ENCODE measurements at places on chromosomes 3 and 15.

GRCh38 chr3:189338366-189338765 lies 166.6 kb downstream of the TPRG1 start:
- DNase-seq = no peak

DNA sequence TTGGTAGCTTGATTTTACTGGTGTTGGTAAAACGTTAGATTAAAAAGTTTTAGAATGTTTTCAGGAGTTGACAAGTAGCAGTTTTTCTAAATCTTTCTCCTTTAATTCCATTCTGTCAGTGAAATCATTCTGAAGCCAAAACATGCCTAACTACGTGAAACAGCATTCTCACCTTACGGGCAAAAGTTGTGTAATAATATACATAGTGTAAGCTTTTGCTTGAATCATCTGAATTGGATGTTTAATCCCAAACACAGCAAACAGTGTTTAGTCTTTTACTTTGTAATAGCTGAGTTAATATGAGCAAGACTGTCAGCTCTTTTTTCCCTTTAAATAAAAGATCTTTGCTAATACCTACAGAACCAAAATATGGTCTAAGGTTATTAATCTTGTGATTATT lies 100.6 kb downstream of the CYP19A1 start:
- DNase-seq = no peak

- DNase-seq = no peak
These were observed 112.6 kb upstream of the RNF7 start for GRCh38 chr3:141625506-141625905.

GRCh38 chr3:170907637-170908234 lies 701 bp downstream of the EIF5A2 start:
- DNase-seq = no peak

GRCh38 chr3:30303770-30304169 lies 302.6 kb upstream of the TGFBR2 start:
- DNase-seq = no peak

- peak; percentile 71 for DNase-seq
These were observed 66.1 kb downstream of the SLC30A4 start for GRCh38 chr15:45456212-45457106.

GRCh38 chr3:82462977-82463376 lies 701.5 kb upstream of the GBE1 start:
- DNase-seq = no peak

DNA sequence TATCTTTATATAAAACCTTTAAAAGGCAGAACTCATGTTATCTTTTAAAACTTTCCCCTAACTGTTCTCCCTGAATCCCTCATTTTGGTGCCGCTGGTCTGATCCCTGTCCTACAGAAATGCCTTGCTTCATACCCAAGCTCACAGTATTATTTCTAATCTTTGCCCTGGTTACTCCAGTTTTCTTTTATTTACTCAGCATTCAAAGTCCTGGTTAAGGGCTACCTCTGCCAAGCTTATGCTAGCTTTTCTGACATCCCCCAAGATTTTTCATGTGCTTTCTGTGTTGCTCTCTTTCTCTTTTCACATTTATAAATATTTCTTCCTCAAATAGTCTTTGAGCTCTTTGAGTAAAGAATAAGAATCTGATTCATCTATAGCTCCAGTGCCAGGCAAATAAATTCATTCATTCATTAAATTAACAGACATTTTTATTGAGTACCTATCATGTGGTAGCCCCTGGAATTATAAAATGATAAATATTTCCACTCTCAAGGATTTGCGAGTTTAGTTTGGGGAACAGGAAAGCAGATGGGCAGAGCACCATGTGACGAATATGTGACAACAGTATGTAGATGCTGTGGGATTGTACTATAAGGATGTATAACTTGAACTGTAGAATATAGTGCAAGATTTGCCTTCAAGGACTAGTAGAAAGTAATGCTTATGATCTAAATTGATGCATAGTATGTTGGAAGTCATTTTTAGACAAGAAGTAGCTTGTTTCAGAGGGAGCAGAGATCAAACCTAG lies 247.5 kb downstream of the LPP start:
- DNase-seq = no peak

GRCh38 chr3:72797773-72798543 lies 50.3 kb downstream of the SHQ1 start:
- no peak for DNase-seq

DNA sequence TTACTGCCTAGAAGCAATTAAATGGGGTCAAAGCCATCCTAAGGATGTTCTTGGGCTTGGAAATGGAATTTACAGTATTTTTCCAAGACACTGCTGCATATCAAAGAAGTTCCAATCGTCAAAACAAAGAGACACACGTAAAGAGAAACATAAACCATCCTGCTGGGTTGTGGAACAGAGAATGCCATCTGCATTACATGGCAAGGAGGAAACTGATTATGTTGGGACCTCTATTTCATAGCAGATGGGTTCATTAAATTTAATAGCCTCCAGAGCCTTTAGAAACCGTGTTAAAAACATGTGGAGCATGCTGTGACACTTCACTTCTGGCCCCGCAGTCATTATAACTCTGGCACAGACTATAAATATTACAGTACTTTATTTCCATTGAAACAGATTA lies 154.6 kb downstream of the LRTM1 start:
- no peak for DNase-seq

- no peak for DNase-seq
These were observed 458.3 kb upstream of the CBLB start for GRCh38 chr3:106326941-106327695.

DNA sequence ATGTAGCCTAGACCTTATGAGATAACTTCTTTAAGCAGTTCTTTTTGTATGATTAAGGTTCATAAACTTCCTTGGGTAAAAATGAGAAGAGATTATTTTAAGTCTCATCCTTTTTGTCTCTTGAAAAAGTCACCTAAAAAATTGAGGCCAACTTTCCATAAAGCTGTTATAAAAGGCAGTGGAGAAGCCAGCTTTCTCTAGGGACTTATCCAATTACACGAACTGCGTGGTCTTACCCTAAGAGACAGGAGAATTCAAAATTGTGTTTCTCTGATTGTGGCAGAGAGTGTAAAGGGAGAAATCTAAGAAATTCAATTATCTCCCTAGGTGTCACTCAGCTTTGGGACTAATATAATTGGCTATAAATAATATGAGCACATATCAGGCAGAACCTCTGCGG lies 262.0 kb downstream of the SHOX2 start:
- no peak for DNase-seq

GRCh38 chr3:194312186-194312742 lies 38.9 kb downstream of the CPN2 start:
- no peak for DNase-seq

DNA sequence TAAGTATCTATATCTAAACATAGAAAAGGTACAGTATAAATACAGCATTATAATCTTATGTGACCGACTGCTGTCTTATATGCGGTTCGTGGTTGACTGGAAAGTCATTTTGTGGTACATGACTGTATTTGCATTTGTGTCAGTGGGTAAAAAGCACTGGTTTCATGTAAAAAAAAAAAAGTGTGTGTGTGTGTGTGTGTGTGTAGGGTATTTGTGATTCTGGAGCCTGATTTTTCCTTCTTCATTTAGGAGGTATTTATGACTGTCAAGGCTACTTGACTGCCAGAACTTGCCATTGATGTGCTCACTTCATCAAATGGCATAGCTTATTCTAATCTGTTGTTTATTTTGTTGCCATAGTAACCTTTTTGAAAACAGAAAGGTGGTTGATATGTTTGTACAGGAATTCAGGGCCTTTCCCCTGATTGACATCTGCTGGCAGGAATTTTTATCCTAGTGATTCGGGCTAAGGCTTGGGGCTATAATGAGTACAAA lies 63.2 kb downstream of the AKAP13 start:
- DNase-seq = no peak

- no peak for DNase-seq
These were observed 30.6 kb downstream of the POLG start for GRCh38 chr15:89303986-89304385.

DNA sequence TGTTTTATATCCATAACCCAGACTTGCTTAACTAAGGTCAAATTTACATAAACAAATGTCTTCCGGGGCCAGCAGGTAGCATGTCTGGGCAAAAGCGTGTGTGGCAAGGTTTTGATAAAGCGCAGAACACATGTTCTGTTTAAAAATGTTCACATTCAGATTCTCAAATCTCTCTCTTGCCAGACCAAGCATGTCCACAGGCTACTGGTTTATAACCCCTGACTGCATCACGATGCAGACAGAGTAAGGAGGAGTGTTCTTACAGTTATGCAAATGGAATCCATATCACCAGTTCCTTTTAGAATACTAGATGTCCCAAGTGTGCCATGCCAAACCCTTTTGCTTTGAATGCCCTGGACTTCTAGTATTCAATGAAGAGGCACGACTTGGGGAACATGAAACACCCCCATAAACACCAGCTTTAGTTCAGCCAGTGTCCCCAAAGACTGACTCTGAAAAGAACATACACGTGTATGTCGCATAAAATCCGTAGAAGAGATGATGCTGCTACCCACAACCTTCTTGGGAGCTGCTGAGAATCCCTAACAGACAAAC lies 412.0 kb downstream of the CNTN4 start:
- DNase-seq = no peak

DNA sequence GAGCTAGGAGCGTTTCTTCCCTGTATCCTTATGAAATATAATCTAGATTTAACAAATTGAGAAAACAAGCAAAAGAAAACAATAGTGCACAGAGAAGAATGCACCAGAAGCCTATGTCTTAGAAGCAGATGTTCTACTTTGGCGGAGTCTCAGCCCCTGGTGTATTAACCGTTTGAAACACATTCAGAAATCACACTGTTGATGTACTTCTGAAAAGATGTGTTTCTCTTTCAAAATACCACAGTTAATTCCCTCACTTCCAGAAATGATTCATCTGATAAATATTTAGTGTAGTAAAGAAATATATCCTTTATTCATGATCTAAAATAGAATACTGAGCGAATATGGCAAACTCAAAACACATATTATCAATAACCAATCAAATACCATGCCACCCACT lies 77.7 kb downstream of the CBLB start:
- DNase-seq = no peak

DNA sequence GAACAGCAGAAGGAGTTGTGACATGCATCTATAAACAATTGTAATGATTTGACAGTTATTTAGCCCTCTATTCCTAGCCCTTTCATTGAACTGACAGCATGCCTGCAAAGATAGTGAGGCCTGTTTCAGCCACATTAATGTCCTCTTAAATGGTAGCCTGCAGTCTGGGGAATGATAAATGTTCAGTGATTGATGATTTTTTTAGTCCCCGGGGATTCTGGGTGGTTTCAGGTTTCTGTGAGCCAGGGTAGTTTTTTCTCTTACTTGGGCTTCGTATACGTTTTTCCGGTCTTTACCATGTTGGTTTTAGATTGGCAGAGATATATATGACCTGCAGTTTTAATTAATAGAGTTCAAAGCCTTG lies 172.0 kb downstream of the TCF12 start:
- DNase-seq = no peak

- no peak for DNase-seq
These were observed 1.2 kb downstream of the TMIE start for GRCh38 chr3:46702246-46703012.

GRCh38 chr3:141807277-141808033 lies 44.2 kb downstream of the GRK7 start:
- no peak for DNase-seq

DNA sequence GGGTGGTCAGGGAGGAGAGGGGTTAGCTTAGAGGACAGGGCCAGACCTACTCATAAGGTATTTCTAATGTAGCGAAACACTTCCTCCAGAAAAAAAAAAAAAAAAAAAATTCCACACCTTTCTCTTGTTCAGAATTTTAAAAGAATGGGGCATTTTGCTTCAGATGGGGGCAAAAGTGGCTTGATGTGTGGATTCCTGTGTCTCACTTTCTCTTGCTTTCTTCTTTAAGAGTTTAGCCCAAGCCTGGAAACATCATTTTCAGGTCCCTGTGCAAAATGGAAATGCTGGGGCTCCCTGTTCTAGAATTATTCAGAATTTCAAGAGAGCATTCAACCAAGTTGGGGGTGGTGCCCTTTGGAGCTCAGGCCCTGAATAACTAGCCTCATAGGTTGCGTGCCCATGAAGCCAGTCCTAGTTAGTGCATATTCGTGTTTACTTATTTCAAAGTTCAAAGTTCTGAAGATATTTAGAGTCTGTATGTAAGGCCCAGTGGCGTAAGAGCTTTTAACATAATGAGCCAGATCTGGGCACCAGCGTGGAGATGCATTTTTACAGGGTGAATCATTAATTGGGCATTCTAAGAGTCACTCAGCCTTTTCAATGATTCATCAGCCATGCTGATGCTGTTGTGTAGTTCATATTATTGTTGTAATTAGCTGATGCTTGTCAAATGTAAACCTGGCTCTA lies 104.5 kb downstream of the RPLP1 start:
- no peak for DNase-seq

GRCh38 chr3:189053322-189053721 lies 118.4 kb upstream of the TPRG1 start:
- no peak for DNase-seq

DNA sequence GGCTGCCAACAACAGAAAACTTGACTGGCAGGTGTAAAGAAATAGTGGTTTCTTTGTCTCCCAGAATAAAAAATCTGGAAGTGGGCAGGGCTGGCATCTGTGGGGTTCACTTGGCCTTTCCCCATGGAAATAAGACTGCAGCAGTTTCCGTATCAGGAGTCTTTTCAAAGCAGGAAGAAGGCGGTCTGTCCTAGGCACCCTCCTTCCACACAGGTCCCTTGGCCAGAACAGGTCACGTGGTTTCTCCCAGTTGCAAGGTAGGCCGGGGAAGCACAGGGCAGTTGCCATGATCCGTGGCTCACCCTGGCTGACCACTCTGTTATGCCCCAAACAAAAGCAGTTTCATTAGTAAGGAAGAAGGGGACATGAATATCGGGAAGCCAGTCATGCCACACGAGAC lies 45.4 kb downstream of the ZDHHC19 start:
- DNase-seq = no peak

GRCh38 chr3:99706410-99706809 lies 68.0 kb downstream of the COL8A1 start:
- DNase-seq = no peak

GRCh38 chr3:149744606-149745005 lies 7.7 kb downstream of the COMMD2 start:
- DNase-seq = no peak

DNA sequence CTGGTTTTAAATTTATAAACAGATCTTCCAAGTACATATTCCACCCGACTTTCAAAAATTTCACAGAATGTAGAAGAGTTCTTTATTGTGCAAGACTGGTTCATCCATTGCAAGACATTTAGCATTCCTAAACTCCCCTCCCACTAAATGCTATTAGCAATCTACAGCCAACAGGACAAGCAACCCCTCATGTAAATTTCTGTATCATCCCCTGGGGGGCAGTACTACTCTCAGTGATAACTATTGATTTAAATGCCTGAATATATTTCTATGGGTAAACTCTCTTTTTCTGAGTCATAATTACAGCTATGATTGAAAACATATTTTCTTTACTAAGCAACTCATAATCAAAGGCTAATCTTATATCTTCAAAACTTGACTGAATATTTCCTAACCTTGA lies 10.7 kb upstream of the SLC15A2 start:
- DNase-seq = no peak

DNA sequence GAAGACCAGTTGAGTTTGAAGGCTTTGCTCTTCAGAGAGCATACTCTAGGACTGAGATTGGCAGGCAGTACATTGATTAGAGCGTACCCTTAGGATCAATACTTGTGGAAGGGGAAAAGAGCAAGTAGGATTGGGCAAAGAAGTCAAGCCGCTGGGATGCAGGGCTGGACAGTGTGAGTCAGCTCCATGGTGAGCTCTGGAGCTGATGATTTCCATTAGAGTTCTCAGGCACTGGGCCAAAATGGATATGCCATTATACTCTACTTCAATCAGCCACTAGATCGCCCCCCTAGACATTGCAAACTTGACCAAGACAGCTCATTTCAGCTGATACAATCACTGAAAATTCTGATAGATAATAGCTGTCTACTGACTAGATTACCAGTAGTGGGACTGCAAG lies 432.7 kb upstream of the ALCAM start:
- no peak for DNase-seq

GRCh38 chr3:197847866-197848401 lies 56.9 kb downstream of the LRCH3 start:
- DNase-seq = peak; percentile 47
